Stimulated activated naive CD8-positive, alpha-beta T cell treated with anti-CD3 and anti-CD28 coated beads, Interleukin-15, Interleukin-2, amounts not matched to agents 100 U/mL and 50 U/mL, for 24 hours (primary cell): ENCODE measurements at places on chromosomes 16 and 17.
A peak's percentile ranks its signal among the peaks of the same experiment; 100 is the strongest.

DNA sequence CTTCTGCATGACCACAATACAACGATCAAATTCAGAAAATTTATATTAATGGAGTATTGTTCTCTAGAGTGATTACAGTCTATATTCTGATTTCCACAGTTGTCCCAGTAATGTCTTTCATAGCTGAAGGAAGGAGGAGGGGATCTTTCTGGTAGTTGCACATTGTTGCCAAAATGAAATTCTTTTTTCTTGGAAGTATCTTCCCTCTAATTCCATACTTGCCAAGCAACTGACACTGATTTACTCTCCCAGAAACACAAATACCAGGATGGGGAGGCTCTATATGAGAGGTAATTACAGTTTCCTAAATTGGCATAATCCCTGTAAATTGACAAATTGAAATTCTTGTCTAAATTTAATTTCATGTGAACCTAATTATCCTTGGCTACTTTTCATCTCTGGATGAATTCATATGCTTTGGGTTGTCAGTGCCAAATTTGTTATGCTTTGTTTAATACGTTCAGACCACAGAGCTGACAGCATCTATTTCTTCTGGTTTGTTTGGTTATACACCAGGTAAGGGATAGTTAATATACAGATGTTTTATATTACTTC, 30.0 kb downstream of the NOL11 start:
- no peak for DNase-seq

- no peak for DNase-seq
These were observed 118.2 kb downstream of the MGAT5B start for GRCh38 chr17:76986365-76986764.

DNA sequence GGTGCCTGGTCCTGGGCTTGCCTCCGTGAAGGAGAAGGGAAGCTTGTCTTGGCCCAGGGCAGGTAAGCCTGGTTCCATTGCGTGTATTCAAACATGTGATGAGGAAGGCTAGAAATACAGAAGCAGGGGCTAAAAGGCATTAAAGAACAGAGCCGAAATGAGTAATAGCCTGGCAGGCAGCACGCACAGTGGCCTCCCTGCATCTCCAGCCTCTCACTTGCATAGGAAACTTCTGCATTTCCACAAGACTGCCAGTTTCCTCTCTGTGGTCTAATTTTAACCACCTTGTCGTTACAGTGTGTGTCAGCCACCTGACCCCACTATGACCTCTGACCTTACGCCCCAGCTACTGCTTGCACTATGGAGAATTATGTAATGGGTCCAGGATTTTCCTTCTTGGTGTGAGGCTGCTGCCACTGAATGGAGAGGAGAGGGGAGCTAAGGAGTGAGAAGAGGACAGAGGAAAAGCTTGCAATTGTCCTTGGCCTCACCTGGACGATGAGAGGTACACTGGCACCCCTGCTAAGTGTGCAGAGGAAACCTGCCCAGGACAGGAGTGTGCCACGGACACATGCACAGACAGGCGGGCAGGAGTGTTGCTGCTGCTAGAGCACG, 32.8 kb downstream of the HIC1 start:
- DNase-seq, result peak; percentile 66

DNA sequence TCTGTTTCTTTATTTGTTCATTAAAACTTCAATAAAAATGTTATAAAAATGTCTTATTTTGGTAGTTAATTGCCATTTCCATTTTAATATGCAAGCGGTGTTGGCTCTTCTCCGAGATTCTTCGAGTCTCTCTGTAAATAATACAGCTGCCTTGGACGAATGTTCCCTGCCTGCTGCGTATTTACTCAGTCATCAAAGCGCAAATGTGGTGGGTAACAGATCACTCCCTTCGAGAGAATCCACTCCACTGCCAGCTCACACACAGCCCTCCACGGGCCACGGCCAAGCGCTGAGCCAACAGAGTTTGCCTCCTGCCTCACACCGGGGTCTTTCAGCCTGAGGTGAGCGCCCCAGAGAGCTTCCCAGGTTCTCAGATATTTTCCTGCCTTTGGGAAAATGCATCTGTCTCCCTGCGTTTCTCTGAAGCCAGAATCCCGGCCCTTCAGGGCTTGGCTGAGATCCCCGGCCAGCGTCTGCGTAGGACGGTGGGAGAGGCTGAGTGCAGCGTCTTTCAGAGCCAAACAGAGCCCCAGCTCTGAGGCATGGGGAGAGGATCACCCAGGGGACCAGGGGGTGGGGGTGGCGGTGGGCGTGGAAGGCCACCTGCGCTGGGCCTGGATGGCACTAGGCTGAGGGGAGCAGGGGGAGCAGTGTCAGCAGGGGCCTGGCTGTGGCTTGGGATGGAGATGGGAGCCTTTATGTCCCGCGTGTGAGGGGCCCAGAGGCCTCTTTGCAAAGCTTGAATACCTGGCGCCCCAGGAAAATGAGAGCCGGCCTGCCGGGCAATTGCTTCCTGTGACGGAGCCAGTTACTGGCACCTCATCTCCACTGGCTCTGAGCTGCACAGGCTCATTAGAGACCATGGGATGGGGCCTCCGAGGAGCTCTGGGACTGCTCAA, 248.7 kb downstream of the RBFOX3 start:
- no peak for DNase-seq

DNA sequence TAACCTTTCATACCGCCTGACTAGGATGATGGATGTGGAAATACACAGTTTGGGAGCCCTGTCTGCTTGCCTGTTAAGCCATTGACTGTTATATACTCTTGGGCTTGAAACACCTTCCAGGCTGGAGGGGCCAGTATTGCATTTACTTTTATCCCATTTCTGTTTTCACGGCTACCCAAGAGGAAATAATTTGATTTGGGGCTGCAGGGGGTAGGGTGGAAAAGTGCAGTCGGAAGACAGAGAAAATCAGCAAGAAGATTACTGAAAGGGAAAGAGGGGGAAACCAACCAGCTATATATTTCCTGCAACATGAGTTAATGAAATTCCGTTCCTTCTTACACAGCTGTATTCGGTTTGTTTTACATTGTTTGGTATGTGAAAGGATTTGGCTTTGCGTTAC, 202.5 kb downstream of the CDH13 start:
- no peak for DNase-seq

DNA sequence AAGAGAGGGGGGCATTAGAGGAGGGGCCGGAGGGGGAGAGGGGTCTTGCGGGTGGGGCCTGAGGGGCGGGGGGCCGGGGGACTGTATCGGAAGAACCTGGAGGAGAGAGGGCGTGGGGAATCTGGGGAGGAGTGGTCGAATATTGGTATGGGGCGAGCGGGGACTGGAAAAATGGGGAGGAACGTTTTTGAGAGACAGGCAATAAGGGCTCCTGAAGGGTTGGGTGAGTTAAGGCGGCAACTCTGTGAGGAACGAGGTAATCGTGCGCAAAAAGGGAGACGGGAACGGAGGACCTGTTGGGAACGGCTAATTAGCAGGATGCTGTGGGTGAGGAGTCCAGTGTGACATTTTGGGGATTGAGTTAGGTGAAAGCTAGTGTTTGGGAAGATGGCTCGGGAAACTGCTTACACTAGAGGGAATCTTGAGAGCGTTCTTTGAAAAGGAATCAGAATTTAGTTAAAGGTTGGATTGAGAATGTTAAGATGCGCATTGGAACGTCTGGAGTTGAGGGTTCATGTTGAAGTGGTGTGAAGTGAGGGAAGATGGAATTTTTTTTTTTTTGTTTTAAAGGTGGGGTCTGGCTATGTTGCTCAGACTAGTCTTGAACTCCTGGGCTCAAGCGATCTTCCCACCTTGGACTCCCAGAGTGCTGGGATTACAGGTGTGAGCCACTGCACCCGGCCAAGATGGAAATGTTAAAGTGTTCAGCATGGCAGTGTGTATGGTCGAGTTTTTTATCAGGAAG, 662 bp downstream of the WIPF2 start:
- peak; percentile 45 for DNase-seq

DNA sequence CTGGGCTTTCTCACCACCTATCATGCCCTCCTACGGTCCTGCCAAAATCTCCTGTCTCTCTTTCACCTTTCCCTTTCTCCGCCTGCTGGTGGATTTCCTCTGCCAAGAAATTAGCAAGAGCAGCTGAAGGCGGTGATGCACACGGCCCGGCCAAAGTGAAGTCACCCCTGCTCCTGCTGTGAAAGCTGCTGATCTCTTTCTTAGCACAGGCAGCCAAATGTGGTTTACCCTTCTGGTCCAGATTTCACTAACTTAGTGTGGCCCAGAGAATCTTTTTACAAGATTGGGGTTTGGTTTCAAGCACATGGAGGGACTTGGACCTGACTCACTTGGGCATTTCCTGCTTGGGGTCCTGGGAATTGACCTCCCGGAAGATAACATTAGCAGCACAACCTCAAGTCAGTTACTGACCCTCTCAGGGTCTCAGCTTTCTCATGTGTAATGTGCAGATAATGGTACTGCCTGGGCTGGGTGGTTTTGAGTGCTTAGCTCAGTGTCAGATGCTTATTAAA, 155.7 kb downstream of the SOCS1 start:
- DNase-seq, result peak; percentile 66

DNA sequence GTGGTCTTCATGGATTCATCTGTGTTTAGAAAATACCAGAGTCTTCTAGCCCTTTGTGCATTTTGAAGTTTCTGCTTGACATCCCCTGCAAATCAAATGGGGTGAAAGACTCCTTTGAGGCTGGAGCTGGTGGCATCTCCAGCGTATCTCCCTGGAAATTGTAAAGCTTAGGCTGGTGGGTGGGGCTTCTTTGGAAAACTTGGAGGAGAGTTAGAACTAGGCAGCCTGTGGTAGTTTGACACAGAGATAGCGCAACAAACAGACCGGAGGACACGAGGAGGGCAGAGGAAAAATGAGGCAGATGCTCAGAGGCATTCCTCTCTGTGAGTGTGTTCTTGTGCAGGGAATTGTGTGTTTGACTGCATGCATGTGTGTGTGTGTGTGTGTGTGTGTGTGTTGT, 116.3 kb downstream of the IRX5 start:
- DNase-seq, result no peak

- no peak for DNase-seq
These were observed 3.4 kb upstream of the CLEC19A start for GRCh38 chr16:19282101-19282500.

GRCh38 chr16:86827521-86827920, 249.2 kb downstream of the FOXL1 start:
- no peak for DNase-seq

DNA sequence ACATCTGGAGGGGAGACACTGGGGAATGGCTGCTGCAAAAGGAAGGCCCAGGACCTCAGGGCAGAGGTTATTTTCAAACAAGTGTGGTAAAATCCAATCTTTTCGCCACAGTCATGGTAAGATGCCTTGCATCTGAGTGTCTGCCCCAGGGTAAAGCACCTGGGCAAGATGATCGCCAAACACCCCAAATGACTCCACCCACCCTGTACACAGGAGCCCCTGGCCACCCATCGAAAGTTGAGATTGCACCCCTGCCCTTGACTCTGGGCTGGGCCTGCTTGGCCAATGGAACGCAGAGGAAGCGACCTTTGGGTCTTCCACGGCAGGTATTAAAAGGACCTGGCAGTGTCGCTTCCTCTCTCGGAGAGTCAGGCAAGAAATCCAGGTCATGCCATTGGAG, 88.8 kb downstream of the C16orf95 start:
- no peak for DNase-seq

DNA sequence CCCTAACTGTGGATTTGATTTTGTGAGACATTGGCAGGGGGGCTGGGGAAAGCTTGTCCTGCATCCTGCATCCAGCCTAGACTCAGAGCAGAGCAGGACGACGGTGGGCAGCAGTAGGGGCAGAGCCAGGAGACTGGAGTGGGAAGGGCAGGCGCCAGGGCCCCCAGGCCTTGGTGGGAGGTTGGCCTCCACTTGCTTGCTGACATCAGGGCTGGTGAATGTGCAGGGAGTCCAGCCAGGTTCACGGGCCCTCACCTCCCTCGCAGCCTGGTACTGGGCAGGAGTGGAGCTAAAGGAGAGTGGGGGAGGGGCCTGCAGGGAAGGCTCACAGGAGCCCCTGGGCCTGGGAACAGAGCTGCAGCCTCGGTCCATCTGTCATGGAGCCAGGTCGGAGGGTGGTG, 2.2 kb upstream of the SMTNL2 start:
- no peak for DNase-seq

- peak; percentile 72 for DNase-seq
These were observed 10.5 kb downstream of the DBNDD1 start for GRCh38 chr16:90008708-90009145.

GRCh38 chr16:71775949-71776348, 32.7 kb downstream of the AP1G1 start:
- DNase-seq, result no peak

DNA sequence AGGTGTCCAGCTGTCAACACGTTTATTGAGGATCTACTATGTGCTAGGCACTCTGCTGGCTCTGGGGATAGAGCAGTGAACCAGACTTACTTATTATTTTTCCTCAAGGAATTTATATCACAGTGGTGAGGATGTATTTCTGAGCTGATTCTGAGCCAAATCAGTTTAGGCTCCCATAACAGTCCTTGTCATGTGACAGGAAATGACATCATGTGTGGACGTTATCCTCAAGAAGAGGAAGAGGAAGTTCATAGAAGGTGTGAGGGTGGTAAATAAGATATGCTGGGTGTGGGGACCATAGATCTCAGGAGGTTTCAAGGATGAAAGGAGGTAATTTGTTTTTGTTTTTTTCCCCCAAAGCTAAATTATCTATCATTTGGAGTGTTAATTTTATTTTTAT, 873.5 kb upstream of the EEF2KMT start:
- DNase-seq, result no peak
